ENCODE measurements at places on chromosomes 16 and 17.

DNA sequence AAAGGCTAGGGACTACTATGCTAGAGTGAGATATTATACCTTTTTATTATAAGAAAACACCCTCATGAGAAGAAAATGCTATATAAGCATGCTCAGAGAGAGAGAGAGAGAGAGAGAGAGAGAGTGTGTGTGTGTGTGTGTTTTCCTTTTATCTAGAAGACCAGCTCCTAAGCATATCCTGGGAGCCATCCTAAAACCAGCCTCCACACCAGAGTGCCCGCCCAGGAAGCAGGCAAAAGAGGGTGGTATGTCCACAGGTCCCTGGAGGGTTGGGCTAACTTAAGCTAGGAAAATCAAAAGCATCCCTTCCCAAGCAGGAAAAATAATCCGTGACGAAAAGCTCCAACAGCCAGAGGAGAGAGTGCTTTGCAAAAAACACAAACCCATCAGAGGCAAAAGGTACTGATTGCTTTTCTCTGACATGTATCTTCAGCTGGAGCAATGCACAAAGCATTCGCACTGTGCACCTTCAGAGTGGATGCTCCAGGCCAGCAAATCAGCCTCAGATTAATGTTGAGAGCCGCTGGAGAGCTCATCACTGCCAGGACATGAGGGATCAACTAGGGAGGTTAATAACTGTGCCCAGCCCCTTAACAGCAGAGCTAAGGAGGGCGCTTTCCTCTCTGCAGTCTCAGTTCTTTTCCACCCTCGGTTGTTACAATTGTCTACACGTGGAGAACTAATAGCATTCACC lies 125.1 kb downstream of the SLC39A11 start:
- no peak for DNase-seq

GRCh38 chr17:27339198-27339835 lies 45.4 kb downstream of the WSB1 start:
- DNase-seq: no peak

- no peak for DNase-seq
Observed at GRCh38 chr16:68233835-68234187, 2.1 kb downstream of the ESRP2 start.

GRCh38 chr17:16929035-16929680 lies 42.8 kb downstream of the TNFRSF13B start:
- DNase-seq: no peak

GRCh38 chr16:4544473-4544872 lies 5.9 kb upstream of the CDIP1 start:
- DNase-seq: no peak

DNA sequence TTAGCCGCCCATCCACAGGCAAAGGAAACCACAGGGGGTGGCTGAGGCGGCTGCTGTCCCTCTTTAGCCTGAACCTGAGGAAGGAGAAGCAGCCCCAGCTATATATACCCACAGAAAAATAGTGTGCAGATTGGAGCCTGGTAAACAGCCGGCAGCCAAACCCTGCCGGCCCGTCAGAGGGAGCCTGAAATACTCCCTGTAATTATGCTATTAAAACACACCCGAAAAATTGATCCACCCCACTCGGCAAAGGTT lies 6.8 kb downstream of the PIEZO1 start:
- no peak for DNase-seq

DNA sequence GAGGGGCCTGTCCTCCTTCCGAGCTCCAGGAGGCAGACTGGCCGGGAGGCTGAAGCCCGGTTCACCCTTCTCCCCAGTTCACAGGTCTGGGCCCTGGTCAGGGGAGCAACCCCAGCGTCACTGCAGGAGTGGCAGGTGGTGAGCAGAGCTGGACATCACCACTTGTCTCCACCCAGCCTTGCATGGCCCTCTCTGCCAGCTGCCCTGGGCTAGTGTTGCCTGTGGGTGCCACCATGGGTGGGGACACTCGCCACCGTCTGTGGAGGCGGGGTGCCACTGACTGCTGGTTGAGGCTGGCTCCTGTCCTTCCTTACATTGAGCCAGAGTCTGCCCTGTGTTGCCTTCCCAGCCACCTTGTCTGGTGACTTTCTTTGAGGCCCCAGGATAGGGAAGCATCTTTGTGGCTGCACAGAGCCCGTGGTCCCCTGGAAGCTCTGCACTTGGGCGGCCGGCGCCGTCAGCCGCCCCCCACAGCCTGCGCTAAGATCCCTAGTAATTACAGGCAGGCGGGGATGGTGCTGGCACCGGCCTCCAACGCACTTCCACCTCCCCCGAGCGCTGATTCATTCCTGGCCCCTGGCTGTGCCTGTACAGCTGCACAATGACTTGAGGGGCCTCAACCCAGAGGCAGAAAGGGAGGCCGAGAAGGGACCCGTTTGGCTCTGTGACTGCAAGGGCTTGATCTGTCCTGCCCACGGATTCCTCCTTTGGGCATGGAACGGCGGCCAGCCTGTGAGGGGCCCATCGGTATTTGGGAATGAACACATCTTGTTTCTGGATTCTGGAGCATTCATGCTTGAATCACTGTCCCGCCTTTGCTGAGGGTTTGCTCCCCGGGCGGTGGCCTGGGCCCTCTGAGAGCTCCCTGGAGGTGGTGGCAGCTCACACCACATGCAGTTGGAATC lies 5.2 kb downstream of the BAIAP2 start:
- no peak for DNase-seq

- no peak for DNase-seq
Observed at GRCh38 chr16:13936155-13936554, 16.2 kb downstream of the ERCC4 start.

- DNase-seq: no peak
Observed at GRCh38 chr16:71794018-71794417, 14.6 kb downstream of the AP1G1 start.

GRCh38 chr16:27932542-27933135 lies 130.9 kb downstream of the GSG1L start:
- DNase-seq: no peak

GRCh38 chr16:51982715-51983680 lies 563.9 kb downstream of the TOX3 start:
- DNase-seq: no peak

DNA sequence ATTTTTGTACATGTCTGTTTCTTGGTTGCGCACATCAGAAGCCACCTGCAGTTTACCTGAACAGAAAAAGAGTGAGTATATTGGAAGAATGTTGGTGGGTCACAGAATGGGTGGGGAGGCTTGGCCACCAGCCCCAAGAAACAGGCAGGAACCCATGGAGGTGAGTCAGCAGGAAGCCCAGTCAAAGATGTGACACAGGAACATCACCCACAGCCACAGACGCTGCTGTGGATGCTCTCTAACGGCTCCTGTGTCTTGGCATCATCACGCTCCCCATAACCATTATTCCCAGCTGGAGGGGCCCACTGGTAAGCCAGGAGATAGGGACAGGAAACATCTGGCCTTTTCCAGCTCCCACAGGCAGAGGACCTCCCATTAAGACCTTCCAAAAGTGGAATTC lies 94.0 kb upstream of the WSB1 start:
- no peak for DNase-seq

GRCh38 chr16:8641671-8642070 lies 20.2 kb downstream of the METTL22 start:
- no peak for DNase-seq

GRCh38 chr17:76079956-76080767 lies 1.2 kb downstream of the ZACN start:
- DNase-seq: no peak

GRCh38 chr17:69609473-69610305 lies 195.2 kb downstream of the MAP2K6 start:
- DNase-seq: no peak

- DNase-seq: no peak
Observed at GRCh38 chr17:55391244-55391757, 30.3 kb downstream of the MMD start.

- peak; percentile 91 for DNase-seq
Observed at GRCh38 chr17:31549525-31550388, 158.3 kb downstream of the RAB11FIP4 start.

- DNase-seq: no peak
Observed at GRCh38 chr17:57588086-57588485, 157.0 kb downstream of the CCDC182 start.

DNA sequence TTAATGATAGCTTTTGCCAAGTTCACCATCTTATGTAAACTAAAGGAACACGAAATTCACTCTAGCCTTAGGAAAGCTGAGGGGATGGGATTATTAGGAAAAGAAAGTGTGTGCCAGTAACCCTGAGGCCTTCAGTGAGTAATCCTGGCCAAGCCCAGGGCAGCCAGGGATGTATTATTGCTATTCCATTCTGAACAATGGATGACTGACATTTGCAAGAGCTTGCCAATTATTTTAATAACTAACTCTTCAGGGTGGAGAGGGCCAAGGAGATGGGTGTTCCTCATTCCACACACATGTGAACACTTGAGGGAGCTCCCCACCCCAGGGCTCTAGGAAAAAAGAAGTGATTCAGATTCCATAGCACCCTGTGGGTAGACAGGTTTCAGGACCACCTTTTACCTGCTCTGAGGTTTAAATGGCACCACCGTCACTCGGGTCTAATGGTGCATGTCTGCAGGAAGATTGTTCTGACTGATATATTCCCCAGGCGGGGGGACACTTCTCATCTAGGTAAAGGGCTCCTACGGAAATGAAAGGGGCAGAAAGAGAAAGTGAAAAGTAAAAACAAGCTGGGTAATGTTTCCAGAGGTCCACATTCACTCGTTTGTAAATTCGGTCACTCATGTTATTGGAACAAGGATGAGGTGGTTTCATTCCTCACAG lies 41.5 kb downstream of the TK2 start:
- DNase-seq: no peak

GRCh38 chr16:4176906-4177417 lies 60.7 kb upstream of the ADCY9 start:
- no peak for DNase-seq

DNA sequence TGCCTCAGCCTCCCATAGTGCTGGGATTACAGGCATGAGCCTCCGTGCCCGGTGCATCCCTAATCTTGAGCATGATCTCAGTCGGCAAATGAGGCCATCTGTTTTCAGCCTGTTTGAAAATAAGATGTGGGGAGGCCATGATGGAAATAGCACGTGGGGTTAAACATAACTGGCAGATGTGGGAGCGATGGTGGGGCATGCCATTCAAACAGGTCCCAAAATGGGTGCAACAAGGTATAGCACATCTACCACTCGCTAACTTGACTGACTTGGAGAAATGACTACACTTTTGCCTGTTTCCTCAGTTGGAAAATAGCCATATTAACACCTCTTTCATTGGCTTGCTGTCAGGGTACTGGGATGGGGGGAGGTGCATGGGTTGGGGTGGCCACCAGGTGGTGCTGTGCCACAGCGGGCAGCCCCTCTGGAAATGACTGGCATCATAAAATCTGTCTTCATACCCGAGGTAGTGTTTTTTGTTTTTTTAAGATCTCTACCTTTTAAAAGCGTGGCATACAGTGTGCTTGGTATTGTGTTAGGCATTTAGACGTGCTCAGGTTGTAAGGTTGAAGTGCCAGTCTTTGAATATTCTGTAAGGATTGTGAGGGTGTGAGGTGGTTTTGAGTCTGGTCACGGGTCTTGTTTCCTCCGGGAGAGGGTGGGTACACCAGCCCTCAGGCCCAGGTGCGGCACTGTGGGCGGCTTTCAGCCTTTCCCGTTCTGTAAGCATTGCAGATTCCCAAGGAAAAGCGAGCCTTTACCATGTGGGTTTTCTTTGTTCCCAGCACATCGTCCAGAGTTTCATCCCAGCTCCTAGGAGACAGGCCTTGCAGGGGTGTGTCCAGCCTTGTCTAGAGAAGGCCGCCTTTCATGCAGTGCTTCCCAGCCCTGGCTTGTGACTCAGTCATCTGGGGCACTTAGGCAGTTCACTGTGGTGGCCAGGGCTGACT lies 2.9 kb upstream of the TTYH2 start:
- DNase-seq: peak; percentile 80

- DNase-seq: no peak
Observed at GRCh38 chr17:11969565-11969964, 27.7 kb downstream of the ZNF18 start.

- no peak for DNase-seq
Observed at GRCh38 chr17:29091606-29092289, 48.8 kb downstream of the PIPOX start.

DNA sequence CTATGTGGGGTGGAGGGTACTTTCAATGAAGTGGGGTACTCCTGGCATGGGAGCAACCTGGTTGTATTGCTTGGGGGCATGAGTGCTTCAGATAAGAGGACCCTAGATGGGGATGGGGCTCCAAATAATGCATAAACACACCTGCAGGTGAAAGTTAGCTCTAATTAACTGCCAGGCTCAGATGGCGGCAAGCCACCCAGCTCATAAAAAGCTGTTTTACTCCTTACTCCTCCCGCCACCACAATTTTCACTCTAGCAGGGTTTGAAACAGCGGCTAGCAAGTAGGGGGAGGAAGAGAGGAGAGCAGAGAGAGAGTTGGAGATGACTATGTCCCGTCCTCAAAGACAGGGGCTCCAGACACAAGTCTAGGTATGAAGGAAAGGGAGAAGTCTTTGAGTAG lies 117.7 kb upstream of the WSCD1 start:
- DNase-seq: no peak

DNA sequence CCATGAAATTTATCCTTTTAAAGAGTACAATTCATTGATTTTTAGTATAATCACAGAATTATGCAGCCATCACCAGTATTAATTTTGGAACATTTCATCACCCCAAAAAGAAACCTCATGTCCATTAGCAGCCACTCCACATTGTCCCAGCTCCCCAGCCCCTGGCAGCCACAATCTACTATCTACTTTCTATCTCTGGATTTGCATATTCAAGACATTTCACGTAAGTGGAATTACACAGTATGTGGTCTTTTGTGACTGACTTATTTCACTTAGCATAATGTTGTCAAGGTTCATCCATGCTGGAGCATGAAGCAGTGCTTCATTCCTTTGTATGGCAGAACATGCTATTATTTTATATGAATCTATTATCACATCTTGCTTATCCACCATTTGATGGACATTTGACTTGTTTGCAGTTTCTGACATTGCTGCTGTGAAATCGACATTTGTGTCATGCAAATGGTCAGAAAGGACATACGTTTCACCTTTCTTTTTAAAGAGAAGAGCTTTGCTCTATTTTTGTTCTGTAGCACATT lies 10.7 kb downstream of the METTL9 start:
- no peak for DNase-seq

DNA sequence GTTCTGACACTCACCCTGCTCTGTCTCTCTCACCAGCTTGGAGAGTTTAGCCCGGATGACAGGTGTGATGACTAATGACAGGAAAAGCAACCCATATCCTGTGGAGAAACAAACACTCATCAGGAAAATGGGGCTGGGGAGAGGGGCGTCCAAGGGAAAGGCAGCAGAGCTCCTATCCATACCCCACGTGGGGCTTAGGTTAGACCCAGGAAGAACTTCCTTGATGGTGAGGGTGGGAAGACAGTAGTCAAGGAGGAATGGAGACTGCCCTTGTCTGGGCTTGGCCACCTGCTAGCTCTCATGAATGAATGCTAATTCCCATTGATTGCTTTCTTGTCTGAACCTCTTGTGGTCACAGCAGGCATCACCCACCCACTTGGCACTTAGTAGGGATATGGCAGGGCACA lies 3.8 kb downstream of the SLC46A1 start:
- no peak for DNase-seq

DNA sequence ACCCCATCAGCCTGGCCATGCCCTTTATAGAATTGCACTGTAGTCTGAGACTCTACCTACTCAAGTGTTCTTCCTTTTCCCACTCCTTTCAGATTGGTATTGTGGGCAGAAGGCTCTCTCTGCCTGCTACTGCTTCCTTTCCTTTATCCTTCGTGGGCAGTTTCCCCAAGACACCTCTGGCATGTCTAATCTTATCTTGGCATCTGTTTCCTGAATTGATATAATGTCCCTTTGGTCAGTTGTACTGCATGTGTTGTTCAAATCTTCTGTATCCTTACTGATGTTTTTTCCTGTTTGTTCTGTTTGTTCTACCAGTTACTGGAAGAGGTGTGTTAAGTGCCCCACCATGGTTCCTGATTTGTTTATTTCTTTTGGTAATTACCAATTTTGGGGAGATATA lies 29.5 kb upstream of the MSI2 start:
- DNase-seq: no peak
